ENCODE measurements at places on chromosomes 4 and X.

DNA sequence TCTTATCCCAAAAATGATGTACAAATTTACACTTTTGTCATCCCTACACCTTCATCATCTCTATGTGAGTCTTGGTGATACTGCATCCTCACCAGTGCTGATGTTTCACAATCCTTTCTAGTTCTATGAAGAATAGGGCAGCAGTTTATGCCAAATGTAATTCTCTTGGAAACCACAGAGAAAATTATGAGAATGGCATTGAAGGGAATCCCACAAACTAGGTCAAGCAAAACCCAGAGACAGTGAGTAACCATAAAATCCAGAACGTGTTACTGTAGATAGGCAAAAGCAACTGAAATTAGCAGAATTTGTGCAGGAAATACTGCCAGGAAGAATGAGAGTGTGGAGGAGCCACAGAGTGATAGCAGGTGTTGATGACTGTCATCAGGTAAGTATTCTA, 24.5 kb downstream of the IL15 start:
- DNase-seq: no peak

DNA sequence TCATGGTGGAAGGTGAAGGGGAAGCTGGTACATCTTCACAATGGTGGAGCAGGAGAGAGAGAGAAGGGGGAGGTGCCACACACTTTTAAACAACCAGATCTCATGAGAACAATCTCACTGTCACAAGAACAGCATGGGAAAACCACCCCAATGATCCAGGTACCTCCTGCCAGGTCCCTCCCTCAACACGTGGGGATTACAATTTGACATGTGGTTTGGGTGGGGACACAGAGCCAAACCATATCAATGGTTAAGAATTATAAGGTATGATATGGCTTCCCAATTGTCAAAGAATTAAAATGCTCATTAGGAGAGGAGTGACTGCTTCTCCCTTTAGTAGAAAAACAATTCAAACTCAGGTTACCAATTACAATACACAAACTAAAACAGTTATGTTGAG, 143.3 kb downstream of the PDLIM5 start:
- no peak for DNase-seq

GRCh38 chr4:166625018-166625637, 609.2 kb downstream of the SPOCK3 start:
- DNase-seq: no peak

- no peak for DNase-seq
These were observed 22.9 kb upstream of the CLGN start for GRCh38 chr4:140450352-140450751.

- no peak for DNase-seq
These were observed 61.7 kb upstream of the ATXN3L start for GRCh38 chrX:13381514-13381913.

- DNase-seq: no peak
These were observed 2343.1 kb downstream of the PCDH7 start for GRCh38 chr4:33063241-33063640.

- DNase-seq: no peak
These were observed 122.9 kb upstream of the GPC4 start for GRCh38 chrX:133538148-133538547.

DNA sequence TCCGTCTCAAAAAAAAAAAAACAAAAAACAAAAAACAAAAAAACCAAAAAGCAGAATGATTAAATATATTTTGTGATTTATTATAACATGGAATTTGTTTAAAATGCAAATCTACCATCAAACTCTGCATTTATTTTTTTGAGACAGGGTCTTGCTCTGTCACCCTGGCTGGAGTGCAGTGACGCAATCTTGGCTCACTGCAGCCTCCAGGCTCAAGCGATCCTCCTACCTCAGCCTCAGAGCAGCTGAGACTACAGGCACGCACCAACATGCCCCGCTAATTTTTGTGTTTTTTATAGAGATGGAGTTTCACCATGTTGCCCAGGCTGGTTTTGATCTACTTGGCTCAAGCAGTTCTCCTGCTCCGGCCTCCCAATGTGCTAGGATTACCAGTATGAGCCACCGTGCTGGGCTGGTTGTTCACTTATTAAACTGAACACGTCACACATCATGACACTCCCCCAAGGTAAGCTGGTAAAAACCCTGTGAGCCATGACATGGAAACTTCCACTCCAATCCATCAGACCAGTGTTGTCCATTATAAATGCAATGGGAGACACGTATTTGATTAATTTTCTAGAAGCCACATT, 45.7 kb downstream of the RBM47 start:
- no peak for DNase-seq

DNA sequence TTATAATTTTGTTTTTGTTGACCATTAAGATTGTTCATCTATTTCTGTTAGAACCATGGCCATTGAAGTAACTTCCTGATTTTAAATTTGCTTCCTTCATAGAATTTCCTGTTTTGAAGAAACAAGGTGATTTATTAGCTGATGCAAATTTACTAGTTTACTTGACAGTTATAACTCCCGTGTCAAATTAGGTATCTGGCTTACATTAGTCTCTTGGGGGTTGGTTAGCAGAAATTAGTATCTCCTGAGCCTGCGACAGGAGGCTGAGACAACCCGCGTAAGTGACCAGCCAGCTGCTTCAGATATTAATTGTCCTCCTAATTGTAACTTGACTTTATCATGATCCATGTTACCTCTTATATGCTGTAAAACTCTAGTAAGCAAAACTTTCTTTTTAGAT, 154.3 kb downstream of the CFAP299 start:
- DNase-seq: no peak

DNA sequence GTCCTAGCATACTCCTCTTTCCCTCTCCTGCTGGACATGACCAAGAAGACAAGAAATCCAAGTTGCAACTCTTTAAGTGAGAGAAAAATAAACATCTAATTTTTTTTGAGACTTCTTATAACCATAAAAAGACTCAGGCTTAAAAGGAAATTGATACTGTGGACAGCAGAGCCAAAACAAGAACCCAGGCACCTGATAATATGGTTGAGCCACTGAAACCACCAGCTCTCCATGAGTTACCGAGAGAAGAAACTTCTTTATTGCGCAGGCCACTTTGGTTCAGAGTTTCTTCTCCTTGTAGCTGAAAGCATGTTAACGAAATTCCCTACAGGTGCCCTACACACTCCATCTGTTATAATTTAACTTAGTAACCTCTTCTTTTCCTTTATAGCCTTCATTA, 11.3 kb upstream of the SPCS3 start:
- no peak for DNase-seq

DNA sequence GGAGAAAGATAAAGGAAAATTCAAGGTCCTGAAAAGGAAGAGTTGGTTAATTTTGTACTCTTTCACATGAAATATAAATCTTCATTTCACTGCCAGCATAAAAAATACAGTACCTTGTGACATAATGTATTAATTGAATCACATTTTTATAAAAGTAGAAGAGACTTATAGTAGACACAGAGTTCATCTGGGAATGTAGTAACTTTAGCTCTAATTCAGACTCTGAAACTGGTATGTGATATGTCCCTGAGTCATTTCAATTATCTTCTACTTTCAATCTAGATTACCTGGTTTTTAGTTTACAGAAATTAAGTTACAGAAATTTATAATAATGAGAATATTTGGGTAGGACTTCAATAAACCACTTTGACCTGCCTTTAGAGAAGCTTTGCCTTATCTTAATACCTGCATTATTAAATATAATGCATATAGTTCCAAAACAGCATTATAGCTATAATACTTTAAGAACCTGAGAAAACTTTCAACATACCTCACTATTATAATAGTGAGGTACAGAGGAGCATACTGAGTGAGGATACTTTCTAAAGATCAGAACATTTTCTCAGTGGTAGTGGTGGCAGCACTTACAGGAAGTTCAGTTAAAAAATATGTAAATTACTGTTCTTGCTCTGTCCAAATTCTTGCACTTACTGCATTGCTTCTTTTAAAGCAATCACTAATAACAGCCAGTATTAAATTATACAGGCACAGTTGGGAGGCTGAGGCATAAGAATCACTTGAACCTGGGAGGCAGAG, 11.2 kb downstream of the NEK1 start:
- DNase-seq: no peak

DNA sequence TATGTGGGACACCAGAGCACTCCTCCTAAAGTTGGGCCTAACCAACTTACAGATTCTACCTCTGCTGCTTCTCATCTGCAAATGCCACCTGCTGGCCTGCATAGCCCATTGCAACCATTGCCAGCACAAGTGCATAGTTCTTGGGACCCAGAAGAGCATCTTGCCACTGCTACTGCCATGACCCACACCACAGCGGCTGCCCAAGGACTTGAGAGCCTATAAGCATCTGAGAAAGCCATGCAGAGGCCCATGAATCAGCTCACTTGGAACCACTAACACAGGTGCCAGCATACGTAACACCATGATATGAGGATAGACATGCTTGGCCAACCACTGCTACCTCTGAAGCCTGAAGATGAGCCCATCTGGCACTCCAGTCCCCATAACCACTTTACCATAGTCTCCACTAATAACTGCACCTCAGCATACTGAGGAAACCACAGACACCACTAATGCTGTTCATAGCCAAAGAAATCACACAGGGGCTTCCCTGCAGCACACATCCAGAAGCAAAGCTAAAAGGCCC, 258.1 kb upstream of the AGTR2 start:
- no peak for DNase-seq

DNA sequence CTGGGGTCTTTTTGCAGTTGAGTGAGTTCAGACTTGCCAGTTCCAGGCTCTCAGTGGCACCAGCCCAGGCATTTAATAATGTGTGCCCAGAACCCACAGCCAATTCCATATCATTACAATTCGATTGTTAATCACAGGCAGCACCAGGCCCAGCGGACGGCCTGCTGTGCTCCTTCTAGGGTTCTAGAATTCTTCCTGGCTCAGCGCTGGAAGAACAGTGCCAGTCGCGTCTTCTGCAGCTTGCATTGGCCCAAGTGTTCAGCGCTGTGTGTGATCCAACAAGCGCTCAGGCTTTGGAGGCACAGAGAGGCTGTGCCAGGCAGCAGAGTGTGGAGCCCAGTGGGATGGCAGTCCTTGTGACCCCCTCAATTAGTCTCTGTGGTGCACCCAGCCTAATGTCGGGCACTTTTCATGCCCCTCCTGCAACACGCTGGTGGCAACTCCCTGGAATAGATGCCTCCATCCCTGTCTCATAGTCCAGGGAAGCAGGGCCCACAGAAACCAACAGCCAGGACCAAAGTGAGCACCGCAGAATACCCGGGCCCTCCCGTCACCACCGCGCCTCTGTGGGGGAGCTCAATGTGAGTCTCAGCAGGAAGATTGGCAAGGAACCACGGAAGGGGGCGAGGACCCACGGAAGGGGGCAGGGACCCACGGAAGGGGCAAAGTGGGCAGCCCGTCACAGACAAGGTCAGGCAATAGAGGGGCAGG, 193.2 kb downstream of the AFAP1 start:
- DNase-seq: no peak

DNA sequence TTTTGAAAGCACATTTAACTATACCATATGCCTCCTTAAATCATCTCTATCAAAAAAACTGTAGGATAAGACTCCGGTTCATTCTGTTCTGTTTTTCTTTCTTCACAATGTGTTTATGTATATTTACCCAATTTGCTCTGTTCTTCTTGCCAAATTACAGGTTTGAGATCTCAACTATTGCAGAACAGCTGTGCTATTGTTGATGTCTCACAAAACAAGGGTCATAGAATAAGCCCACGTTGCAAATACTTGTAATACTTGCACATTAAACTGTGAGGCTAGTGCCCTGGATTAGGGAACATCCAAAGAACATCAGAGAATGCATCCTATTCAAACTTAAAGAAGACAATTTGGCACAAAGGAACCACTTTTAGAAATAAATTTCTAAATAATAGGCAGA, 45.4 kb downstream of the ANTXR2 start:
- no peak for DNase-seq

- DNase-seq: no peak
These were observed 74.6 kb downstream of the SHISA3 start for GRCh38 chr4:42471896-42472295.

DNA sequence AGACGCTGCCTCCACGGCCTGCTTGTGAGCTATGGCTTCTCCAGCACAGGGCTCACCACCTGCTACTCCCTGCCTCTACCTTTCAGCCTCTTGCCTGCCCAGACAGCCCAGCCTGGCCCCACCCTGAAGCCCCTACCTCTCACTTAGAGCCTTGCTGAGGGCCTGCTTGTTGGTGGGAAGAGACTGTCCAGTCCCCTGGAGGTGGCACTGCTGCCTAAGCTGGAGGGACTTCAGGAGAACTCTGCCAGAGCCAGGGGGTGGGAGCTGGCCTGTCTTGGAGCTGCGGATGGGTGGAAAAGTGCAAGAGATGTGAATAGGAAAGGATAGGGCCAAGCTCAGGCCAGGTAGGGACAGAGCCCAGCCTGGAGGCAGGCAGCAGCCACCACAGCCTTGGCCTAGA, 2.7 kb upstream of the ZNF185 start:
- DNase-seq: no peak

- no peak for DNase-seq
These were observed 24.5 kb upstream of the GPR78 start for GRCh38 chr4:8555716-8556115.

DNA sequence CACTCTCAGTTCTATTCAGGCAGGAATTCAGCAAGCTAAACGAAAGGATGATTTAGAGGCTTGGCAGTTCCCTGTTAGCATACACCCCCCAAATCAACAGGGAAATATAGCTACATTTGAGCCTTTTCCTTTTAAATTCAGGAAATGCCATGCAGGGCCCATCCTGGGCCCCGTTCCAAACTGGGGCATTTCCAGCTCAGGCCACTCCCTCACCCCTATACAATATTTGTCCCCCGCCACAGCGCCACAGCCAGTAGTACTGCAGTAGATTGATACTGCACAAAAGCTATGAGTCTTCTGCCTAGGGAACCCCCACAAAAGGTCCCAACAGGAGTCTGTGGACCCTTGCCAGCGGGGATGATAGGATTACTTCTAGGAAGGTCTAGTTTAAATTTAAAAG, 102.0 kb upstream of the MAPK10 start:
- no peak for DNase-seq

- no peak for DNase-seq
These were observed 1591.3 kb downstream of the ADGRL3 start for GRCh38 chr4:62791386-62791785.

DNA sequence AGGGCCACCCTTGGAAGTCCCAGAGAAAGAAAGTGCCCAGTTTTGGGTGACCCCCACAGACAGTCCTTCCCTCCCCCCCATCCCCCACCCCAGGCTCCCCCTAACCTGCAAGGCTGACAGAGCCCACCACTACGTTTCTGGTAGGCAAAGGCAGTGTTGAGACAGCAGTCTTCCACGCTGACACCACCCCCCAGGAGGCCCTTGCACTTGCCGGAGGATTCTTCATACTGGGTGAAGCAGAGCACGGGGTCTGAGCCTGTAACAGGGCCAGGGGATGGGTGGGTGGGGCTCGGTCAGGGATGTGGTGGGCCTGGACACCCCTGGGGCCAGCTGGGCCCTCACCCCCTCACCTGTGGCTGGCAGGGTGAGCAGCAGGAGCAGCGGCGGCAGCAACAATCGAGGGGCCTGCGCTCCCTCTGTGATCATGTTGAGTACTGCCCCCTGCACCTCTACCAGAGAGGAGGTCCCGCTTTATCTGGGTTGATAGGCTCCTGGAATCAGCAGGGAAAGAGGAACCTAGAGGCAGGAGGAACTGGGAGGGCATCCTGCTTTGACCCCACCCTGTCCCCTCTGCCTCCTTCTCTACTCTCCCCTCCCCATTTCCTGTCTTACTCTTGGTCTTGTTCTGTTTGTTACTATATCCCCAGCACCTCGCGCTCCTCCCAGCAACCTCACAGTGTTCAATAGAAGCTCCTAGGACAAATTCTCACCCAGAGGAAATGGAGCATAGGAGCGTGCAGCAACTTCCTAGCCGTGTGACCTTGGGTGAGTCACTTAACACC, at the start of gene CFP:
CFP (minus strand) TSS at position 512 of the 782 bp plus-strand sequence; CDS start at position 426, 86 bp downstream.
- DNase-seq: peak; percentile 33

- no peak for DNase-seq
These were observed at the start of gene SRPX2 for GRCh38 chrX:100643956-100644860. Gene SRPX2 (plus strand): TSS chrX:100644199. CDS start chrX:100646323, 2,124 bp downstream.

All from activated CD4-positive, alpha-beta T cell treated with anti-CD3 and anti-CD28 coated beads, Interleukin-2, amount 10 ng/mL, durations not matched to agents 7 days and 5 days (primary cell).